ENCODE measurements at places on chromosomes 7 and 10. TPM values are rescaled to one million over a fixed set of nuclear protein-coding genes. Genes with fewer than 3 reads are reported as not detected.

FOXI2 gene
- not detected for polyA plus RNA-seq

DNA sequence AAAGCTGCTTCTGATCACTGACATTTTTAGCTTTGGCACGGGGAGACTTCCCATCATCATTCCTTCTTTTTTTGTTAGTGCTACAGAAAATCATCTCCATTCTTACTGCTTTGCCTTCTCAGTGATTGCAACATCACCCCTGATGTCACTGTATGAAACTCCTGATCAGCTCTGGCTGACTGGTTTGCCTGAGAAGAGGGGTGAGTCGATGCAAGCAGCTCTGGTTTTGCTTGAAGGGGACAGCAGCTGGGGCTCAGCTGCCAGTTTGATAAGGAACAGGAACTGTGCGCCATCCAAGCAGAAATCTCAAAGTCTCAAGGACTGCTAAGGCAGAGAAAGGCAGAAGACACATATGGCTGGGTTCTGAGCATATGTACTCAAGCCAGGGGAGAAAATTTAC, 808.5 kb upstream of the CELF2 start:
- DNase-seq = peak; percentile 88

DNA sequence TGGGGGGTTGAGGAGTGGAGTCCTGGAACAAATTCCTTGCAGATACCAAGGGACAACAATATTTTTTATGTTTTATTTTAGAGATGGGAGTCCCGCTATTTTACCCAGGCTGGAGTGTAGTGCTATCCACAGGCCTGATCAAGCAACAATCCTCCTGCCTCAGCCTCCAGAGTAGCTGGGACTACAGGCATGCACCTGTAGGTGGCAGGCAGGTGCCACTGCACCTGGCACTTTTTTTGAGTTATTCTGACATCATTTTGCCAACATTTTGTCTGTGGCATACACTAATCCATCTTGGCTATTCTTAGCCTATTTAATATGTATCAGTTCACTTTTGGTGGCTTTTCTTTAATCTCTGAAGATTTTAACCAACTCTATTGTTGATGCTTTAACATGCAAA, 317.8 kb upstream of the MTPN start:
- DNase-seq = no peak

GRCh38 chr7:47000561-47000960, 581.4 kb downstream of the TNS3 start:
- DNase-seq = no peak

TAS2R5 gene
- 6.2 TPM for polyA plus RNA-seq

SNCG gene
- polyA plus RNA-seq = 5.6 TPM

DNA sequence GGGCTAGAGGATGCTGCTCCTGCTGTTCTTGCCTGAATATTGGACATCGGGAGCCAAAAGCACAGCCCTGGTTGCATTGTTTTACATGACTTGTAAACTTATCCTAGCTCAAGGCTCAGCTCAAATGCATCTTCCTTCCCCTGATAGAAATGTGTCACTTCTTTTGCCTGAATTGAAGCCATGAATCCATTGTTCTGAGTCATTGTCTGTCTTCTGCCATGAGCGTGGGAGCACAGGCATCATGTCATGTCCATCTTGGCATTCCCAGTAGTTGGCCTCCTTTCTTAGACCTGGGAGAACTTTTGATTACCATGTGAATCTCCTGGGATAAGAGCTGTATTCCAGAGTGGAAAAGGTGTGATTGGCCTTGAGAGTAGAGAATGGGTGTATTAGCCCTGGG, 54.1 kb upstream of the OPN4 start:
- no peak for DNase-seq

GRCh38 chr7:116095396-116095795, 64.8 kb upstream of the TFEC start:
- no peak for DNase-seq

- DNase-seq = peak; percentile 69
Observed at GRCh38 chr7:71735961-71736556, 604.1 kb downstream of the GALNT17 start.

PTF1A gene
- not detected for polyA plus RNA-seq

CUL2 gene
- polyA plus RNA-seq = 43.8 TPM

RAPGEF5 gene
- 71.6 TPM for polyA plus RNA-seq

DNA sequence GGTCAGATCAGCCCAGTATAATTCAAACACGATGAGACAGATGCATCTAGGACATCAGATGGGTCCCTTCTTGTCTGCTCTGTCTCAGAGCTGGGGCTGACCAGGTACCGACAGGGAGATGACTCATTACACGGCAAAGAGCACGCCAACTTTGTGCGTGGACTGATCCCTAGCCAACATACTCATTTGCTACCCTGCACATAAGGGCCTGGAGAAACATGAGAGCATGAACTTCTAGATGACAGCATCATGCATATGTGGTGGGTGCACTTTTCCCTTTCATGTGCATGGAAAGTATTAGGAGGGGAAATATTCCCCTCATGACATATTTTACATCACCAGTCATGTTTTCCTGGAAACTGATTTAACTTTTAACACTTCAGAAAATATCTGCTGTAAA, 35.1 kb upstream of the NPVF start:
- no peak for DNase-seq

- no peak for DNase-seq
Observed at GRCh38 chr10:27638071-27638750, 107.4 kb downstream of the MKX start.

- no peak for DNase-seq
Observed at GRCh38 chr7:1592299-1592871, 22.6 kb upstream of the PSMG3 start.

GRCh38 chr10:101290431-101290830, 61.2 kb upstream of the LBX1 start:
- DNase-seq = no peak

- no peak for DNase-seq
Observed at GRCh38 chr10:35445150-35445884, 109.0 kb downstream of the CCNY start.

GRCh38 chr7:91030680-91031380, 233.4 kb upstream of the FZD1 start:
- DNase-seq = no peak

DNA sequence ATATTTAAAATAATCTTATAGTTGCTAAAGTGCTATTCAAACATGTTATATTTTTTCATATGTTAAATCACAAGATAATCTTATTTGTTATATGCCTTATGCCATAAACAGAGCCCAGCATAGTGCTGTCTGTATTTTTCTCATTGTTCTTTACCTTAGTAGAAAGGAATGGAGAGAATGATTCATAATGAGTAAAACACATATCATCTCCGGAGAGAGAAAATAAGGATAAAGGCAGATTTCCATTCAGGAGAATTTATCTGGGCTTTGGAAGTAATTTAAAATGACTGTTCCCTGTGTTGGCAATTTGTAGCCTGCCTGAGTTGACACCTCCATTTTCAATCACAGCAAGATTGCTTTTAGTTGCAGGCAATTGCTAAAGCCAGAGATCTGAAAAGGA, 30.2 kb downstream of the CHN2 start:
- DNase-seq = no peak
